Kidney capillary endothelial cell (primary cell): ENCODE measurements at places on chromosomes 7 and 10.

DNA sequence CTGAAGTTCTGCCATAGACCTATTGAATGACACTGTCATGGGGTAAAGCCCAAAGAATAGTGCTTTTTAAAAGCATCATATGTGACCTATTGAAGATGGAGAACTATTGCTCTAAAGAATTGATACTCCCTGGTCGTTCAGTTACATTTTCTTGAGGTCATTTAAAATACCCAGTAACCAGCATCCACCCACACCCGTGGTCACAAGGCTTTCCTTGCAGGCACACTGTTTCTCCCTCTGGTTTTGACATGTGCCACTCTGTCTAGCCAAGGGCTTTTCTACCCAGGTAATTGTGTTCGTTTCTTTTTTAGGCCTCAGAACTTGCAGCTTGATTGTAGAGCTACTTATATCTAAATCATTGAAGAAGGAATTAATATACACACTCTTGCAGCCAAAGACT, 68.3 kb upstream of the LYZL2 start:
- no peak for DNase-seq

DNA sequence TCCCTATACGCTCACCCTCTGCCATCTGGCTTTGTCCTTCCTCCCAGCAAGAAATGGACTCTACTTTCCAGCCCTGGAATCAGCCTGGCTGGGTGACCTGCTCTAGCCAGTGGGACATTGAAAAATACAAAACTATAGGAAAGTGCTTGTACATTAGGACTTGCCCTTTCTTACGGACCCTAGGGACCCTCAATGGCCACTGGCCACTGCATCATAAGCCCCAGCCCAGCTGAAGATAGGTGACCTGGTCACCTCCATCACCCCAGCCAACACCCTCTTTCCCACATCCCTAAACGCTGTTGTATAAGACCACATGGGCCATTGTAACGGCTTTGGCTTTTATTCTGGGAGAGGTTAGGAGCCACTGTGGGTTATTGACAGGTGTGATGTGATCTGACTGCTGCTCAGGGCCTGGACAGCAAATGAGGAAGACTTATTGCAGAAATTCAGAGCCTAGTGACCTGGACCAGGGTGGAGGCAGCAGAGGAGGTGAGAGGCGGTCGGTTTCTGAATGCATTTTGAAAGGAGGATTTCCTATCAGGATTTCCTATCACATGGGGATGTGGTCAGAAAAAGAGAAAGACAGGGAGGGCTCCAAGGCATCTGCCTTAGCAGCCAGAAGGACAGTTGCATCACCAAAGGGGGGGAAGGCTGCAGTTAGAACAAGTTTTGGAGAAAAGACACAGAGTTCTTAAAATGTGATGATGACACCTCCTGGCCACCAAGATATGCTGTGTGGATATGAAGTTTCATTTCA, 2.2 kb upstream of the LMBR1 start:
- peak; percentile 31 for DNase-seq

DNA sequence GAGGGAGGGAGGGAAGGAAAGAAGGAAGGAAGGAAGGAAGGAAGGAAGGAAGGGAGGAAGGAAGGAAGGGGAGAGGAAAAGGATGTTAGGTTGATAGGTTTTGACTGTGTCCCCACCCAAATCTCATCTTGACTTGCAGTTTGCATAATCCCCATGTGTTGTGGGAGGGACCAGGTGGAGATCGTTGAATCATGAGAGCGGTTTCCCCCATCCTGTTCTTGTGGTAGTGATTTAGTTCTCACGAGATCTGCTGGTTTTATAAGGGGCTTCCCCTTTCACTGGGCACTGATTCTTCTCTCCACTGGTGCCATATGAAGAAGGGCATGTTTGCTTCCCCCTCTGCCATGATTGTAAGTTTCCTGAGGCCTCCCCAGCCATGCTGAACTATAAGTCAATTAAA, 15.1 kb upstream of the NUDCD3 start:
- DNase-seq: no peak

GRCh38 chr10:119025336-119025735, 4.2 kb upstream of the NANOS1 start:
- no peak for DNase-seq

DNA sequence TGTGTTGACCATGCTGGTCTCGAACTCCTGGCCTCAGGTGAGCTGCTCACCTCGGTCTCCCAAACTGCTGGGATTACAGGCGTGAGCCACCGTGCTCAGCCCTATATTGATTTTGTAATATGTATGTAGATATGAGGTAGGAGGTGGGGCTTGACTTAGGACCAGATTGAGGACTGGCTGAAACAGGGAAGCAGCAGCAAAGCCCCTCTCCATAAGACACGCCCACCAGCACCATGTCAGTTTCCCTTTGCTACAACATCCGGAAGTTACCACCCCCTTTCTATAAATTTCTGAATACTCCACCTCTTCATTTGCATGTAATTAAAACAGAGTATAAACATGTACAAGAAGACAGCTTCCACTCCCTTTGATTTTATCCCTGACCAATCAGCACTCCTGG, 47.9 kb upstream of the MYL10 start:
- DNase-seq: no peak

GRCh38 chr7:5692845-5693278, 88.6 kb downstream of the RNF216 start:
- DNase-seq: peak; percentile 75

GRCh38 chr7:103843689-103844480, 145.6 kb downstream of the RELN start:
- DNase-seq: no peak

- DNase-seq: peak; percentile 41
Observed at GRCh38 chr10:5447056-5447455, 34.7 kb downstream of the NET1 start.

- DNase-seq: no peak
Observed at GRCh38 chr10:62788861-62789467, 15.6 kb upstream of the ADO start.

GRCh38 chr10:93494494-93494893, 1.9 kb upstream of the CEP55 start:
- no peak for DNase-seq

- DNase-seq: peak; percentile 41
Observed at GRCh38 chr7:105581066-105581811, at the start of gene EFCAB10. Gene EFCAB10, minus strand, starts transcription at chr7:105581493. Its CDS starts 30 bp downstream, at chr7:105581463.

GRCh38 chr10:47405857-47406547, 21.9 kb upstream of the ZNF488 start:
- no peak for DNase-seq

DNA sequence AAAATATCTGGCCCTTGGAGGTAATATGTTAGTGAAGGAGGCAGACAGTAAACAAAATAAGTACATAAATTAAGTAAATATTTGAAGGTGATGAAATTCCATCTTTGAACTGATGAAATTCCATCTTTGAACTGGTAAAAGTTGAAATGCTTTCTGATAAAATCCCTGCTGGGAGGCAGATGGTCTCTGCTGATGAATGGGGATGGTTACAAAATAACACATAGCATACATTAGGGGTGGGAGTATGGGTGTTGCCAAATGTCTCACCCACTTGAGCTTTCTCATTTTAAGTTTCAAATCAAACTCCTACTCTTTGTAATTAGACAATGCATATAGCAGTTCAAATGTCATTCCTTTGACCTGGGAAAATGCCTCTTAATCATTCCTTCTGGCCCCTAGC, 77.5 kb upstream of the SORCS3 start:
- DNase-seq: no peak

DNA sequence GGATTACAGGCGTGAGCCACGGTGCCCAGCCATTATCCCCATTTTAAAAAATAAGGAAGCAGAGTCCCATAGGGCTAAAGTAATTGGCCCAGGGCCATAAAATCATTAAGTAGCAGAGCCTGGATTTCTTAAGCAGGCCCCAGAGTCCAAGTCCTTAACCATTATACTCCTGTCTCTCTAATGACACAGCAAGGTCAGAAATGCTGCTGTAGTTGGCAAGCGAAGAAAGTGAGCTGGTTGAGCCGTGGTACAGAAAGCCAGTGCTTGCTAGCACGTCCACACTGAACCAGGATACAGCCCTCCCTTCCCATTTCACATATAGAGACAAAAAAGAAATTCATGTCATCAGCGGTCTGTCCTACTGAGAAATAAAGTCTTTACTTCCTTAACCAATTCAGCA, 562.7 kb downstream of the GALNT17 start:
- no peak for DNase-seq

GRCh38 chr7:74026903-74027682, 880 bp upstream of the ELN start:
- DNase-seq: peak; percentile 56

DNA sequence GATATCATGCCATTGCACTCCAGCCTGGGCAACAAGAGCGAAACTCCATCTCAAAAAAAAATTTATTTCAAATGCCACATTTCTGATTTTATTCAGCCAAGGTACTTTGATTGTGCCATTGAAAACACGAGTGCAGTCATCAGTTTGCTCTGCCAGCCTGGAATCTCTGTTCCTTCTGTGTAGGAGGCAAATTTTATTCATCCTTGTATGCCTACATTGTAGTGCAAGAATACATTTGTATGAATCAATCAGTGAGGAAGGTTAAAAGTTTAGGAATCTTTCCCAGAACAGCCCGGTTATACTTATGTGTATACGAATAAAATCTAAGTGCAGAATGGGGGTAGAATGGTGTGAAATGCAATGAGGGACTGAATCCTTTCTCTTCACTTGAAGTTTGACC, 886 bp upstream of the TET1 start:
- DNase-seq: no peak

DNA sequence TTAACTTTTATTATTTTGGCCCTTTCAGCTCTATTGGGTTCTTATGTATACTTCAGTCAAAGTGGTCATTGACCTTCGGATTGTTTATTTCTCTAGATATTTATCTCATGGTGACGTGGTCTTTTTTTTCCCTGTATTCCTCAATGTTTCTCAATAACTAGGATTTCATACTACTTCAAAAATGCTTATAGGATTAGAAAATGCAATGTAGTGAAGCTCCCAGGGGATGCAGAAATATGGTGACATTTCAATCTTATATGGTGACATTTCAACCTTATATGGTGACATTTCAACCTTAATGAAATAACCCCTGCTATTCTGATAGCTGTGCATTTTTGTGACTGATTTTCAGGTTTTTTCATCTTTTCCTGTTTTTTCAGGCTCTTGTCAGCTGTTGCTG, 51.4 kb downstream of the CHRM2 start:
- no peak for DNase-seq

DNA sequence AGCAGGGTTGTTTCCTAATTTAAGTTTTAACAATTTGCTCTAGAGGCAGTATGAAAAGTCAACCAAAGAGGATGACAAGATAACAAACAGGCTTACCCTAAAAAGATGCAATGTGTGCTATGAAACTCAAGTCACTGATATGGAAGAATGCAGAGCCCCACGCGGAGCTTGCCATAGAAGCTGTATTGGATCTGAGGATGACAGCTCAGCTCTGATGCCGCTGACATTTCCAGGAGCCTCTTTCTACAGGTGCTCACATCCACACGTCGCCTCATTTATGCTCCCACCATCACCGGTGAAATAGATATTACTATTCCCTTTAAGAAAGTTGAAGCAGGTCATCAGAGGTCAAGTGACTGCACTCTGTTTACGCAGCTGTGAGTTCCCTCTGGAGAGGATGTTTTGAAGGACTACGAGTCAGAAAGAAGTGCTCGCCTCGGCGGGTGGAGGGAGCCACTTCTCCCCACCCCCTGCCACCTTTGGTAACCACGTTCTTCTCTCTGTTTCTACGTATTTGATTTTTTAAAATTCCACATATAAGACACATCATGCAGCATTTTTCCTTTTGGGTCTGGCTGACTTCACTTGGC, 275.4 kb downstream of the GLRX3 start:
- no peak for DNase-seq

DNA sequence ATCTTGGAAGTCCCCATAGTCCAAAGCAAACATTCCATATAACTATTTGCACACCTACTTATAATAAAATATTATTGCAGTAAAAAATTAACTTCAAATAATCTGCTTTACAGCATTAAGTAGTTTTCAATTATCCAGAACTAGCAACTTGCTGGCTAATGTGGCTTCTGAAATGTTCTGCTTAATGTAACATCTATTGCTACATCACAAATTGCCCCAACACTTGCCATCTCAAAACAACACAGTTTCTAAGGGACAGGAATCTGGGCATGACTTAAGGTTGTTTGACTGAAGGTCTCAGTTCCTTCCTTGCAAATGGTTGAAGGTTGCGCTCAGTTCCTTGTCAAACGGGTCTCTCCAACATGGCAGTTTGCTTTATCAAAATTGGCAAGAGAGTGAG, 378.5 kb upstream of the SEMA3C start:
- DNase-seq: no peak

DNA sequence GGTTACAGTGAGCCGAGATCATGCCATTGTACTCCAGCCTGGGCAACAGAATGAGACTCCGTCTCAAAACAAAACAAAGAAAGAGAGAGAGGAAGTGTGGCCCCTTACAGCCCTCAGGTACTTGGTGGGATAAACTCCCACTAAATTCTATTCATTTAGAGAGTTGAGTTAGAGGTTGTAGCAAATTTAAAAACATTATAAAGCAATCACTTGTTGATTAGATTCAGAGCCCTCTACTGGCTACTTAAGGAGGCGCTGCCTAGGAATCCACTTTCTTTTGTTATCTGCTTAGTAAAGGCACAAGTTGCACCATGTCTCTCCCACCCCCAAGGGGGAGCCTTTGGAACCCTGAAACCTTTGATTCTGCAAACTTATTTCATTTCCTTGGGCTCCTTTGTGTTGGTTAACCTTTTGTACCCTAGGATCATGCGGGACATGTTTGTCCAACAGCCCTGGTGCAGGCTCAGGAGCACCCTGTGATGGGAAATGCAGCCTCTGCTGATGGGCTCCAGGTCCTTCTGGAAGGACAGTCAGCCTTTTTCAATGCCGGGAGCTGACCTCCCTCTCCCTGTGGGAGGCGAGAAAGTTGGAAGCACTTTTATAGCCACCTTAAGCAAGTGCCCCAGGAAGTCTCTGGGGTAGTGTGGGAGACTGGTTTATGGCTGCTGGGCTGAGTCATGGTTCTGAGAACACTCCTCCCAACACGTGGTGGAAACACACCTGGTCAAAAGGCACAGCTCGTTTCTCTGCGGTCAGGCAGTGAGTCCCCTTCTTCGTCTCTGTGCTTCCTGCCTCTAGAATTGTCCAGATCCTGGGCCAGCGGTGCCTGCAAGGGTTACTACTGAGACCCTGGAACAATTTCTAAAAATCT, 2.3 kb downstream of the HKDC1 start:
- no peak for DNase-seq

- no peak for DNase-seq
Observed at GRCh38 chr10:3195726-3196125, 23.1 kb upstream of the PITRM1 start.

GRCh38 chr7:114212721-114213429, 201.7 kb upstream of the FOXP2 start:
- no peak for DNase-seq
